Activated effector memory CD4-positive, alpha-beta T cell treated with Interleukin-2 at 50 U/mL for 16 hours (primary cell): ENCODE measurements at places on chromosomes 12 and 14.

DNA sequence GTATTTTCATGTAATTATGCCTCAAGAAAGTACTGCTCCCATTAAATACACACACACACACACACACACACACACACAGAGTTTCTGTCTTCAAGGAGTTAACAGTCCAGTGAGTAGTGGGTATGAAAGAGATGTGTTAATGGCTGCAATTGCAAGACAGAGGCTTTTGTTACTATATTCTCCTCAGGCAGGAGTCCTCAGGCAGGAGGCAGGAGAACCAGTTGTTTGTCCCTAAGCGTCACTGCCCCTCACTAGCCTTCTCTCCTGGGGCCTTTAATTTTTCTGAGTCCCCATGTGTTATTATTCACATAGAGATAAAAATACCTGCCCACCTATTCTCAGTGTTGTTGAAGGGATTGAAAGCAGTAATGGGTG lies 31.2 kb downstream of the DAD1 start:
- DNase-seq, result no peak

GRCh38 chr12:8948701-8949341 lies 624 bp downstream of the M6PR start:
- no peak for DNase-seq

DNA sequence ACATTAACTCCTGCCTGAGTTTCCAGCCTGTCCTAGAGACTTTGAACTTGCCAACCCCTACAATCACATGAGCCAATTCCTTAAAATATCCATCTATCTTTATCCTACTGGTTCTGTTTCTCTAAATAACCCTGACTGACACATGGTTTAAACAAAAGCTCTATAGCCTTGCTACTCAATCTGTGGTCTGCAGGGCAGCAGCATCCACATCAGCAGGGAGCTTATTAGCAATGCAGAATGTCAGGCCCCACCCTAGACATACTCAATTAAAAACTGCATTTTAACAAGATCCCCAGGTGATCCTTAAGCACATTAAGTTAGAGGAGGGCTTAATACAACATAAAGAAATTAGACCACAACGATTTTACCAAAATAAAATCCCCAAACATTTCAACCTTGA lies 108.3 kb upstream of the CPSF6 start:
- DNase-seq, result no peak

DNA sequence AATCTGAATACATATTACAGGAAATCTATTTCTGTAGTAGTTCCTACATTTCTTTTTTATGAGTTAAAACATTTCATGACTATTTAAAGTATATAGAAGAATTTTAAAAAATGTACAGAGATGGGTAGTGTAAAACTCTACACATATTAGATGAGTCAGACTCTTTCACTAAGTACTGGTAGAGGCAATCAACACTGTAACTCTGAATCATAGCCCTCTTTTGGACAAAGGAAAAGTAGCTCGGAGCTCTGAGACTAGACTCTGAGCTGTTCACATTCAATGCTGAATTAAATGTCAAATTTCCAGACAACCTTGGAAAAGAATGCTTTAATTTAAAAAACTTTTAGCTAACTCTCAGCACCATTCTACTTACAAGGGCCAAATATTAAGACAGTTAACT lies 3.4 kb downstream of the PTCSC3 start:
- DNase-seq, result no peak

GRCh38 chr12:116582610-116583009 lies 23.4 kb downstream of the MAP1LC3B2 start:
- DNase-seq, result no peak

- no peak for DNase-seq
Observed at GRCh38 chr14:23464700-23465099, 4.8 kb upstream of the NGDN start.
